ENCODE measurements at places on chromosomes 12 and 14.
A peak's percentile ranks its signal among the peaks of the same experiment; 100 is the strongest.

DNA sequence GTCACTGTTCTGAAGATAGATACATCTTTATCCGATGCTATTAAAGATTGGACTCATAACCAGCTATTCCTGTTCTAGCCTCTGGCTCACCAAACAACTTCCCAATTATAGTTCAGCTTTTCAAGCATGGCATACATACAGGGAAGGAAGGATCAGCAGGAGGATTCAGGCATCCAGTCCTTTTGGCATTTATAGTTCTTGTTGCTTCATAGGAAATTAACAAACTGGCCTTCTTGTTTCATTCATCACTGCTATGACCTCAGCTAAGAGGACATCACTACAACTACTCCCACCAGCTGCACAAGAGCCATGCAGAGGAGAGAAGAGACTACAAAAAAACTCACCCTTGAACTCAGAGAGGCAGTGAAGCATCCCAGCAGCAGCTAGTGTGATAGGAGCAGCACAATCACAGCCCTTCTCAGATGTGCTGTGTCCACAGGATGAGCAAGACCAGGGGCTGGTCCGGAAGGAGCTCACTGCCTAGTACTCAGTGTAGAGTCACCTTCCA is 100.5 kb downstream of the SPTSSA start:
- DNase-seq, result no peak

- DNase-seq, result no peak
These were observed 2.8 kb downstream of the VPS29 start for GRCh38 chr12:110498984-110499706.

- DNase-seq, result no peak
These were observed 434.0 kb upstream of the RGS6 start for GRCh38 chr14:71498212-71498611.

DNA sequence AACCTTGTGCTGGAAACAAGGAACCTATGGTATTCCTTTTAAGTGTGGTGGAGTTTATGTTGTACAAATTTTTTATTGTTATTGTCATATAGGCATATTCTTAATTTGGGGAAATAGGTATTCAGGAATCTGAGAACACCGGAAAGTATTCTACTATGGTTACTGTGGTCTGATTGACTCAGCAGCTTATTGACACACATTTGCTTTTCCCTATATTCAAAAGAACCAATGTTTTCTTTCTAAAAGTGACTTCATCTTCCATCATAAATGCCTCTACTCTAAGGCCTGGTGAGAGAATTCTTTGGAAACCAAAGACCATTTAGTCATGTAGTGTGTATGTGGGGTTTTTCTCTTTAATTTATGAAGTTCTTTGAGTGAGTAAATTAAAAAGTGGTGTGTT is 474.8 kb downstream of the TMTC2 start:
- DNase-seq, result no peak

DNA sequence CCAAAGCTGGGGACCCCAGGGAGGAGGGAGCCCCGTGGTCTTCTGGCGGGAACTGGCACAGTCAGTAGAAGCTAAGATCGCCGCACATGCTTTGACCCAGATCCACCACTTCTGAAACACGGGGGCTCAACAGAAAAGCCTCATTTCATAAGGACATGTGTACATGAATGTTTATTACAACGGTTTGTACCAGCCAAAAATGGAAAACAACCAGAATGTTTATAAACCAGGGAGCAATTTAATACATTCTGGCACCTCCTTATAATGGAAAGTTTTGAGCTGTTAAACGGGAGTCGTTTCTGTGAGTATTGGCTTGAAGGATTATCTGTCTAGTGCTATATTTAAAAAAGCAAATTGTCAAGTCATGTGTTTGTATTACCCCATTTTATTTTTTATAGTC is 7.3 kb upstream of the TMEM179 start:
- DNase-seq, result no peak

- DNase-seq, result no peak
These were observed 77.7 kb downstream of the SLC15A4 start for GRCh38 chr12:128745772-128746689.

GRCh38 chr12:21843795-21844194 is 69.3 kb upstream of the KCNJ8 start:
- DNase-seq, result no peak

DNA sequence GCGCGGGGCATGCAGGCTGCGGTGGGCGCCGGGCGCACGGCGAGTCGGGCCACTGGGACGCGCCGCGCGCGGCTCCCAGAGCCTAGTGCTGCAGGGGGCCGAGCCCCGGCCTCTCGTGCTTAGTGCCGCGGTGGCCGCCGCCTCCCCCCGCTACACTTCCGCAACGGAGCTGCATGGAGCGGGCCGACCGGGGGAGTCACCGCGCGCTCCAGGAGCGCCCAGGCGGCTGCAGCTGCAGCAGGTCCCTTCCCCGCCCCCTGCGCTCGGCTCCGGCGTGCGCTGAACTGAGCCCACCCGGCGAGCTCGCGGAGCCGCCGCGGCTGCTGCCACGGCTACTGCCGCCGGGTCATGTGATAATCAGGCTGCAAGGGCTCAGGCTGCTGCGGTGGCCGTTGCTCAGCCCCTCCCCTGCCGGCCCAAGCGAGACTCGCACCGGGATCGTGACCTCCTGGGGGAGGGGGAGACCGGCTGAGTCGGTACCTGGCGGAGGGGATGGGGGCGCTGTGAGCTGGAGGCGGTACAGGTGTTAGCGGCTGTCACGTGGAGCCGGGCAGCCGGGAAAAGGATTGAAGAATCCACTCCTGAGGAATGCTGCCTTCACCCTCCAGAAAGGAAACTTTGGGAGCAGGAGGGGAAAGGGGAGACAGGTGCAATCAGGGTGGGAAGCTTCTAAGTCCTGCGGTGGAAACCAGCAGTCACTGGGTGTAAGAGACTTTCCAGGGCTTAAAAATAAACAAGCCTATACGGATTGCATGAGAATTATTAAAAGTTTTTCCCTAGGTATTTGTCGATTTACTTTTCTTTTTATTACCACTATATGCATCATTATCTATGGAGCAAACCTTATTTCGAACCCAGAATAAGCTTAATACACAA is at the start of gene PPM1H:
Gene PPM1H, minus strand, starts transcription at position 352 of the 876 bp plus-strand sequence. CDS start 414 bp downstream, outside the sequence.
- peak; percentile 52 for DNase-seq

DNA sequence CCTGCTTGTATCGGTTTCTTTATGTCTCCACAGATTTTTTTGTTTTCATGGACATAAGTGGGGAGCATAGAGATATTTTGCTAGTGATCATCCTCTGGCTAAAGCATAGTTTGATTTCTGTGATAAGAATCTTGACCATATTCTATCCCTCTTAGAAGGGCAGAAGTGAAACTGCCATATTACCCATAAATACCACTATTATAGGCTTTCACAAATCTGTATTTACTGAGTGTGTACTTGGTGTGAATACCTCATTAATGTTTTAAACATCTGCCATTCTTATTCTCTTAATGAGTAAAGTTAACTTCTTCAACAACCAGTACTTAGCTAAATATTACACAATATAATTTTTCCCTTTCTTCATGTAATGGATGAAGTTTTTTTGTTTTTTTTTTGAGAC is 16.1 kb downstream of the WNK1 start:
- no peak for DNase-seq

DNA sequence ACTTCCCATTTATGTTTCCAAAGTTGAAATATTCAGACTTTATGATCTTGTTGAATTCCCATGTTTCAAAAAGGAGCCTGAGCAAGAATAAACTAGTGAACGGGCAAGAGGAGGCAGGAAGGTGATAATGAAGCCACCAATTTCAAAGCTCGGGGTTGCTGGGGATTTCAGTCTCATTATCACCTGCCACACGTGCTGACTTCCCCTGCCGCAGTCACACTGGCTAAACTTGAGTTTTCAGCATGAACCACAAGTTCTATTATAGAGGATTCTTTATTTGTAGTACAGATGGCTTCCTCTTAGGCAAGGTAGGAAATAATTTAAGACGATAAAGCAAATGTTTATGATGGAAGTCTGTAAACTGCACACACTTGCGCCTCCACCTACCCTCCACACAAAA is 18.1 kb upstream of the DIABLO start:
- no peak for DNase-seq

DNA sequence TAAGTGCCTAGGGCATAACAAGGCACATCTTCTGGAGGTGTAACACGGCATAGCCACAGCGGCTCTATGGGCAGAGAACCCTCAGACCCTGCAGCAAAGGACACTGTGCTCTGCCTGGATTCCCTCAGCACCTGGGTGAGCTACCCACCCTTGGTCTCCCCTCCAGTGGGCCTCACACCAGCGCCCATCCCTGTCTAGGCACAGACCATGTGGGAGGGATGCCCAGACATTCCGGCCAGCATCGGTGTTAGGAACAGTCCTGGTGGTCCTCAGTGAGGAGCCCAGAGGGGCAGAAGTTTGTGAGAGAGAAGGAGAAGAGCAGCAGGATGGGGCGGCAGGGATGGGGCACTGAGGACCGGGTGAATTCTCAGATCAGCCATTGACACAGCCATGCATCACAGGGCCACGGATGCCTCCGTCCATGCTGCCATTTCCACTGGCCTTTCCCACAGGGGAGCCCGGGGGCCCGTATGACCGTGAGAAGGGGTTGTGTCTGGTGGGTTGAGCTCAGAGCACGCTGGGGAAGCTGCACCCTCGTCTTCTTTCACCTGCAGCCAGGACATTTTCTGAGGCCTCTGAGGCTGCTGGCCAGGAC is 282.7 kb upstream of the SFSWAP start:
- DNase-seq, result no peak

DNA sequence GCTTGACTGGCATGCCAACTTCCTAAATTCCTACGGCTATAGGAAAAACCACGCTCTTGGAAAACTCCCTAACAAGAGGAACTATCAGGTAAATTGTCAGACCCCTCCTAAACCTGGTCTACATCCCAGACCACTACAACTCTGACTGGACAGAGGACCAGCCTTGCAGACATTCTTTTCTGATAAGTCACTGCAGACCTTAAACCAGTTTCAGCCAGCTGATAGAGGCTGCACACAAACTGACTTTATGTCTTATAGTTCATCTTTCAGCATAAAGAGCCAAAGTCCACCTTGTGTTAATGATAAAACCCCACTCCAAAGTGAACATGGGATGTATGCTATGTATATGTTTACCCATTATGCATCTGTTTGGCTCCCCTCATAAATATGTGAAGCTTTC is 166.6 kb downstream of the KTN1 start:
- DNase-seq, result no peak

All from activated T-cell treated with anti-CD3 and anti-CD28 coated beads, Interleukin-2, amount 50 U/mL, for 48 hours (primary cell).